ENCODE measurements at places on chromosomes 5 and 9.

DNA sequence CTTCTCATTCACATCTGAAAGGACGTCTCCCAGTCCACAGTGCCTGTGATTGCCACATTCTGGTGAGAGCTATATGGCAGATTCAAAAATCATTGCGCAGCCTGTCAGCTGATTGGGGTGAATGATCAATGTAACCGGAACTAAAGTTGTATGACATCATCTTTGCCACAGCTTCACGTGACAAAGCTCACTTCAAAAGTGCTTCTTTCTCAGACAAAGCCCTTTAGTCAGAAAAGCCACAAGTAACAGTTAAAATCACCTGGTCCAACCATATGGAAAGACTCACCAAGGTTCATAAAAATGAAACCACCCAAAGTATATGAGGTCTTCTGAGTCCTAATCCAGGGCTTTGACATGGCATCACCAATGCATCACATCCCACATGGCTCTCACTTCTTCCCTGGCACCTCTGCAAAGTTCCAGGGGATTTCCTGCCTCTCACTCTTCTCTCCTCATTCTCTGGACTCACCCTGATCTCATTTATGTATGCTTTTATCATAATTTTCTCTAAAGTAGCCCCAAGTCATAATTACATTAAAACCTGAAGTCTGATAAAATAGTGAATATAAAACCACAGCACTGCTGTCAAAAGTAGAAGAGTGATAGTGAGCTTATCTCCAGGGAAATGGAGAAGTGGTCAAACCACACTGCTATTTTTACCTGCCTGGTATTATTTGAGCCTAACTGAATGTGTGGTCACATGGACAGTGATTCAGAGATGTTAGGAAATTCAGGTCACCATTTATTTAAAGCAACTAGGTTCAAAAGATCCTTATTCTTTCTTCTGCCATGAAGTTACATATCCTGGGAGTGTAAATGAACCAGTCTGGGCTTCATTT is 193.1 kb upstream of the PTGER4 start:
- DNase-seq: peak; percentile 79

DNA sequence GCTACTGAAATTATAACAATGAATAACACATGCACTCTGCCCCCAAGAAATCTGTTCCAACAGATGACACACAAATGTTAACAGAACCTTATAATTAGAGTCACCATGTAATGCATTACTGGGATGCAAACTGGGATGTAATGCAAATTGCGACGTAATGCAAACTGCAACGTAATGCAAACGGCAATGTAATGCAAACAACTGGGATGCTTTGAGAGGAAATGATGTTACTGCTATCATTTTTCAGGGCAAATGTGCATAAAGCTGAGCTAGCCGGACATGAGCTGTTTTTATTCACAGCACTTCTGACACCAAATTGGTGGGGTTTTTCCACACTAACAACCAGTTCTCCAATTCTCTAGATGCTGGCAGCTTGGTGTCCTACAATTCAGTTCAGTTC is 117.2 kb downstream of the ADAMTS16 start:
- DNase-seq: no peak

GRCh38 chr9:3508521-3509291 is 17.1 kb downstream of the RFX3 start:
- DNase-seq: peak; percentile 41

DNA sequence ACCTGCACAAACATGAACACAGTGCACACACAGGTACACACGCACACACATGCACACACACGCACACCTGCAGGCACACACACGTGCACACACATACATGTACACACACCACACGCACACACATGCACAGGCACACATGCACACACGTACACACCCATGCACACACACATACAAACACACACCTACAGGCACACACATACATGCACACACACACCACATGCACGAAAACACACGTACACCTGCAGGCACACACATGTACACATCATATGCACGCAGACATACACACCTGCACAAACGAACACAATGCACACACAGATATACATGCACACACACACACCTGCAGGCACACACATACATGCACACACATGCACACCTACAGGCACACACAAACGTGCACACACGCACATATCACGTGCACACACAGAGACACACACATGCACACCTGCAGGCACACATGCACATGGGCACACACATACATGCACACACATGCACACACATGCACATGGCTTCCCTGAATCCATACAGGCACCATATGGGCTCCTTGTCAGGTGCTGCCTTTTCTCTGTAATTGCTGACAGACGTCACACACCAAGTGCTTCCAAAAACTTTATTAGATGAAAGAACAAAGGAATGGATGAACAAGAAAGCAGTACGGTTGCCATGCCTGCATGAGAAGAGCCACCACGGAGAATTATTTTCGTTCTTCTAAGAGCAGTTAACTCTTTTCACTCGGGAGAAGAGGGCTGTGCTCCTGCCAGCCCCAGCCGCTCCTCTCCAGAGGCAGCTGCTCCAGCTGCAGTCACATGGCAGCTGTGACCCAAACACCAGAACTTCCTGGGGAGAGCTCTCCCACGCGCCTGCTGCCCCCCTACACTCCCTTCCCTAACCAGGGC is 57.2 kb downstream of the EXD3 start:
- no peak for DNase-seq

DNA sequence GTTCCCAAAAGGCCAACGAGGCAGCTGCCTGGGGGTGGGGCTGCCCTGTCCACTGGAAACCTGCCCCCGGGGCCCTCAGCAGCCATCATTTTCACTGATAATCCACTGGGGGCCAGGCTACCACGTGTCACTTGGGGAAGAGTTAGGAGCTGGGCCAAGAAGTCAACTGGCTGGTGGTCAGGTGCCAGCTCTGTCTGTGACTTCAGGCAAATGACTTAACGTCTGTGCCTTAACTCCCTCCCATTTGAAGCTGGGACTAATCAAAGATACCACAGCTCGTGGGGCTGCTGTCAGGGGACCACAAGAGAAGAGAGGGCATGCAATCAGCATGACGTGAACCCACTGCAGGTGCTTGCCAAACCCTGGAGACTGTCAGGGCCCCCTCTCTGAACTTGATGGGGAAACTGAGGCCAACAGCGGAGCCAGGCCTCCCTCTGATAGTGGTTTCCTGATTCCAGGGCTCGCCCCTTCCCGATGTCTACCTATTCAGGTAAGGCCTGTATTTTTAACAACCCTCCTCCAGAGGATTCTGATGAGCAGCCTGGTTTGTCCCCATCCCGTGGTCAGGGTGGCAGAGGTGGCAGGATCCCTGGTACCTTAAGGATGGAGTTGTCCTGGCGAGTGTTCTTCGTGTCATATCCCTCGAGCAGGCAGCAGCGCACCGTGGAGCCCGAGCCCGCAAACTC is 12.3 kb upstream of the DPM2 start:
- no peak for DNase-seq

- DNase-seq: no peak
Measured at GRCh38 chr9:28688172-28688571, 1114.9 kb upstream of the C9orf72 start.

- no peak for DNase-seq
Measured at GRCh38 chr5:116629168-116629567, 54.5 kb upstream of the SEMA6A start.

Measured in GM12865 (cell line).